ENCODE measurements at places on chromosomes 1 and 21.

GRCh38 chr1:114668373-114668772, 1.5 kb downstream of the DENND2C start:
- no peak for DNase-seq

DNA sequence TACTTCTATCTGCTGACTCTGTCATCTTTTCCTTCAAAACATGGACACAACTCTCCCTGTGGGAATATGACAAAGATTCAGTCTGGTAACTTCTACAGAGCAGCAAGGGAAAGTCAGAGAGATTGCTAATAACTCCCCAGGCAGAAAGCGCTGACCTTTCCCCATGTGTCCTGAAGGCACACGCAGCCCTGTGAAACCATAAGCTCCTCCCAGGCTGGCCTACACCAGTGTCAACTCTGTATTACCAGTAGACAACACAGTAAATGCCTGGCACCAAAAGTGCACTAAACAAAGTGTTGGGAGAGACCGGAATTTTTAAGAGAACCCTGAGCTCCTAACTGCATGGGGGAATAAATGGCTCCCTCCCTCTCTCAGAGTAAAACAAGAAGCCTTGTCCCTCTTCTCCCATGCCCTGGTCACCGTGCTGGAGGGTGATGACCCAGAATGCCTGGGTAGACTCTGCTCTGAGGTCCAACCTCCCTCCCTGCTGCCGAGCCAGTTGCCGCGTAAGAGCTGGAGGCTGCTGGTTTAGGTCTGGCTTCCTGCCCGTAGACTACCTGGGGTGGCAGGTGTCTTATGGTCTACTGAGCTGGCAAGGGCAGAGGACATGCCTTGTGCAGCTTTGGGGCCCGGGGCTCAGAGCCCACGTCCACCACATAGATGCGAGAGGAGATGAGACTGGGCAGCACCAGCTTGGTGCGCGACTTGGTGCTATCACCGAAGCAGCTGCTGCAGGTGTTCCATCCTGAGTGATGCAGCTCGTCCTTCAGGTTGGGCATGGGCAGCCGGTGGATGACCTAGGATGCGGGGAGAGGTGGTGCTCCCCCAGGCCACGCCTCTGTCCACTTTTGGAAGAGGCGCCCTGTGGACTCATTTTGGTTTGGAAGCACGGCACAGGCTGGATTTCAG, 3.9 kb downstream of the SELENBP1 start:
- DNase-seq = no peak

DNA sequence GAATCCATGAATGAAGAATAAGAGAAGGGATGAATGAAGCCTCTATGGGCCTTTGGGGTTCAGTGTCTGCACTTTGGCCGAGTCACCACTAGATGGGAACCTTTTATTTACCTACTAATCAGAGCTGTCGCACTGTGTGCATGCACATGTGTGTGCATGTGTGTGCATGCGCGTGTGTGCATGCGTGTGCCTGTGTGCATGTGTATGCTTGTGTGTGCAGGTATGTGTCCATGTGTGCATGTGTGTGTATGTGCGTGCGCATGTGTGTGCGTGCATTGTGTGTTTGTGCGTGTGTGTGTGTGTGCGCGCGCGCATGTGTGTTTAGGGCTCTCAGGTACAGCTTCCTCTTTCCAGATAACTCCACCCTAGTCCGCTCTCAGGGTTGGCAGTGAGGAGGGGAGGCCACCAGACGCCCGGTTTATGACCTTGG, 20.4 kb upstream of the UBXN10 start:
- no peak for DNase-seq

DNA sequence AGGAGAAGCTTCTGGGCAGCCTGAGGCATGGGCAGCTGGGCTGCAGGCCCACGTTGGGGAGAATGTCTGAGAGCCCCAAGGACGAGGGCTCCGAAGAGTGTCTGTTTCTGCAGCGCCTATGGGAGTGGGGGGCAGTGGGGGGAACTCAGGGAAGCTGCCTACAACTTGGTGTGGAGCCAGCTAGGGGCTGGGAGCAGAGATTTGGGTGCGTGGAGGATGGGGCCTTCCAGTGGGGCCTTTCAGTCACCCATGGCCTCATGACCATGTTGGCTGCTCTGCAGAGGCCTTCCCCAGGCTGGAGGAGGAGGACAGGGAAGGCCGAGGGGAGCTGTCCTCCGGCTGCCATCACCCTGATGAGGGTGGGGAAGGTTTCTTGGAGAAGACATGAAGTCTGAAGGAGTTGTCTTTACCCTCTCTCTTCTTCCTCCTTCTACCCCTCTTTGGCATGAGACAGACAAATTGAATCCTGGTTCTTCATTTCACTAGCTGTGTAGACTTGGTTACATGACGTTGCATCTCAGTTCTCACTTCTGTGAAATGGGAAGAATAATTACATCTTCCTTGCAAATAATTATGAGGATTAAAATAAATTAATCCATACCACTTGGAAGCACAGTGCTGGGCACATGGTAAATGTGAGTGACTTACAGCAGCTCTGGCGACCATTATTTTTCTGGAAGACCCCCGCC, 8.3 kb downstream of the PPFIA4 start:
- no peak for DNase-seq

GRCh38 chr1:67534627-67535065, 104.4 kb upstream of the SERBP1 start:
- DNase-seq = no peak

DNA sequence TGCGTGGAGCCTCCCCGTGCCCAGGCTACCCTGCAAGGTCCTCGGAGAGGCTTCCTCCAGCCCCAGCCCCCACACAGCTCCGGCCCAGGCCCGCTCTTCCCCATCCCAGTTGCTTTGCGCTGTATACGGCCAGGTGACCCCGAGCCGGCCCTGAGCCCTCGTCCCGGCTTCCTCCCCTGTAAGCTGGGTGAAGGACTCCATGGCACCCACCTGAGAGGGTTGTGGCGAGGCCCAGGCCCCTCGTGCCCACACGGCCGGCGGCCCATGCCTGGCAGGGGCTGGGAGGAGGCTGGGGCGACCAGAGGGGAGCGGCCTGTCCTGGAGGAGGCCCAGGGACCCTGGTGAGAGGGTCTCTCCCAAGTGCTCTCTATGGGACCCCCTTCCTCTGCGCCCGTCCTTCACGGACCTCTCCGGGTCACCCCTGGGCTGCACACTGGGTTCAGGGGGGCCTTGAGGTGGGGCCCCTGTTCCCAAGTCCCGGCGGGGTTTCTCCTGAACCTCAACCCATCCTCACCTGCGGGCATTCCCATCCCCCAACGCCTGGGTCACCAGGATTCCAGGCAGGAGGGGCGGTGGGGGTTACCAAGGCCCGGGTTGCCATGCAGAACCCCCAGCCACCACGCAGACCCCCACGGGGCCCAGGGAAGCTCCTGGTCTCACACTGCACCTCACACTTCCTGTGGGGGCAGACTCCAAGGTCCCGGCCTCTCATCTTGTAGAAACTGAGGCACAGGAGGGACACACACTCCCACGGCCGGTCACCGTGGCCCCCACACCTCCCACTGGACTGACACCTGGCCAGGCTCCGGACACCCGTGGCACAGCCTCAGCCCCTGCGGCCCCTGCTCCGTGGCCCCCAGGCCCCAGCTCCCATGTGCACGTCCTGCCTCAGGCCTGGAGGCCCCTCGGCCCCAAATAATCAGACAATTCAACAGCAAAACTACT, 25.2 kb downstream of the COL6A1 start:
- no peak for DNase-seq

DNA sequence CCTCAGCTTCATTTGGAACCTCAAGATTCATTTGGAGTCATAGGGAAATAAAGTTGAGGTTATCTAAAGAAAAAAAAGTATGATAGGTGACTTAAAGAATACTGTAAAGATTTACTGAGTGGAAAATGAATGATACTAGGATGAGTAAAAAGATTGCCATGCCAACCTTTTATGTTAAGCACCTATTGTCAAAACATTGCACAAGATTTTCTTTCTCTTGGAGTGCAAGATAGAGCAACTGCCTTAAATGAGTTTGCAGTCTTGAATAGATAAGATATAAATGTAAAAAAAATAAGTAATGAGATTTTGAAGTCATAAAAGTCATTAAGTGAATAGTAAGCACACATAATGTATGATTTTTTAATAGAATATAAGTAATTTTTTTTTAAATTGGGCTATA, 5.1 kb upstream of the ANGPTL1 start:
- no peak for DNase-seq

GRCh38 chr1:235739631-235740030, 90.0 kb upstream of the GNG4 start:
- no peak for DNase-seq

DNA sequence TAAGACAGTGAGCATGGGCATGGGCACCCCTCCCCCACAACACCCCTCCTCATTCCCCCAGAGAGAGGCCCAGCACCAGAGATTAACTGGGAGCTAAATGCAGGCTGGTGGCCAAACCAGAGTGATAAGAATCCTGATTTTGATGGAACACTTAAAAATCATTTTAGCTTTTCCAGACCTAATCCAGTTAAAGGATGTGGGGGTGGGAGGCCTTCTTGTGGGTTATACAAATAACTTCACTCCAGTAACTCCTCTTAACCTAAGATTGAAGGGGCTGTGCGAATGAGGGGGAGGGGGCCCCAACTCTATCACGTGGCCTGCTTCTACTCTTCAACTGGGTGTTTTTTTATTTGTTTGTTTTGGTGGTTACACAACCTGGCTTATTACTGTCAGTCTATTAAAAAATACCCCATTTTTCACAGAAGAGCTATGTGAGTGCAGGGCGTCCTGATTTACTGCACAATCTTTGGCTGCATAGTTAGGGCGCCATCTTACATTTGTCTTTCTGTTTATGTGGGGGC, 398.1 kb upstream of the LYPLAL1 start:
- DNase-seq = no peak

- no peak for DNase-seq
These were observed 127.7 kb downstream of the SPATA46 start for GRCh38 chr1:162248854-162249535.

- no peak for DNase-seq
These were observed 43.2 kb upstream of the ACTL8 start for GRCh38 chr1:17711941-17712340.

DNA sequence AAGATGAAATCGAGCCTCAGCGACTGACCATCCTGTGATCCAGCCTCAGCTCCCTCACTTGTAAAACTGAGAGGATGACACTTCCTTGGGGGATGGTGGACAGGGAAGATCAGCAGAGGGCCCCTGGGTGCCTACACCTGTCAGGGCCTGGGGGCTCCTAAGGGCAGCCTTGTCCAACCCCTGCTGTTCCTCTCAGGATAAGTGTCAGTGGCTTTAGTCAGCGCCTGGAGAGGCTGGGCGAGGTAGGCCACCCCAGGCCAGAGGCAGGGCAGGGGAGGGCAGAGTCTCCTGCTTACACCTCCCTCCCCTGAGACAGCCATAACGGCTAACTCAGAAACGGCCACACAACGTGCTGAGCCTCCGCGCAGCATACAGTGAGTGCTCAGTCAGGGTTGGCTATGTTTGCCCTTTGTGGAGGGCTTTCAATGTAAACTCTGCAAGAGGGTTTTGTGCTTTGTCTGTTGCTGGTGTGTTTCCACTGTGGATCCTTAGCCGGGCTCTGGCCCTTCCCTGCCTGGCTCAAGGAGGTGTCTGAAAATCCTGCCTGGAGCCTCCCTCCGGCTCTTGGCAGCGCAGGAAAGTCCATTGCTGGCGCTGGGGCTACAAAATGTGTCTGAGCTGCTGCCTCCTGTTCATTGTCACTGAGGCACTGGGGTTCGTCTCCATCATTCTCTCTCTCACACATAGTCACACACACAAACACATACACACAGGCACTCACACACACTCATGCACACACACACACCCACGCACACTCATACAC, 588.4 kb downstream of the PTPRU start:
- no peak for DNase-seq

DNA sequence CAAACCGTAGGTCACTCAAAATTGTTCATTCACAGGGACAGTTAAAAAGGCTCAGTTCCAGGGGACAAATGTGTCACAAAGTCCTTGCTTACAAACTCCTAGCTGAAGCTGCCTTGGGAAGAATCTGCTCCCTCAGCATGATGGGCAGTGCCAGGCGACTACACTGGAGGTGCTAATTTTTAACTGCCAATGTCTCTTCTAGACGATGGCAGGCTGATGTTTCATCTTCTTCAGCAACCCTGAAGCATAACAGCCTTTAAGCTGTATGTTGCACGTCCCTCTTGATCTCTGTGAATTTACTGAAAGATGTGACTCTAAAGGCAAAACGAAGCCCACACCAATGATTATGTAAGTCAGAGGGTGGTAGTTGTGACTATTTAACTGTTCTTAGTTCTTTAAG, 11.3 kb downstream of the COA7 start:
- no peak for DNase-seq

- no peak for DNase-seq
These were observed 27.7 kb downstream of the MYOG start for GRCh38 chr1:203057911-203058675.

DNA sequence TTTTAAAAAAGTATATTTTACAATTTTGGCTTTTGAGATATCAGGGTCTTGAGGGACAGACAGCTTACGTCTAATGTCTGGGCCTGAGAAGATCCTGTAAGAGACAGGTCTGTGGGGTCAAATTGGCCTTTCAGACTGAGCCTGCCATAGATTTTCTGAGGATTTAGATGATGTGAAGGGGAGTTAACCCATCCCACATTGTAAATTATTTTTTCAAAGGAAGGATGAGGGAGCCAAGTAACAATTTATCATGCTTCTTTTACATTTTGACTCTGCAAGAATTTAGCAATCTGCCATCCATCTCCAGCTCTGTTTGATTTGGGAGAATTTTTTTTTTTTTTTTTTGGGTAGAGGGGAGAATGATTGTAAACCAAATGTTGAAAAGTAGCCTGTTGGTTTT, 160.9 kb downstream of the ROR1 start:
- no peak for DNase-seq

- no peak for DNase-seq
These were observed 22.9 kb downstream of the SMAP2 start for GRCh38 chr1:40396420-40396819.

- DNase-seq = no peak
These were observed 15.9 kb downstream of the LRRC8B start for GRCh38 chr1:89540406-89540970.

DNA sequence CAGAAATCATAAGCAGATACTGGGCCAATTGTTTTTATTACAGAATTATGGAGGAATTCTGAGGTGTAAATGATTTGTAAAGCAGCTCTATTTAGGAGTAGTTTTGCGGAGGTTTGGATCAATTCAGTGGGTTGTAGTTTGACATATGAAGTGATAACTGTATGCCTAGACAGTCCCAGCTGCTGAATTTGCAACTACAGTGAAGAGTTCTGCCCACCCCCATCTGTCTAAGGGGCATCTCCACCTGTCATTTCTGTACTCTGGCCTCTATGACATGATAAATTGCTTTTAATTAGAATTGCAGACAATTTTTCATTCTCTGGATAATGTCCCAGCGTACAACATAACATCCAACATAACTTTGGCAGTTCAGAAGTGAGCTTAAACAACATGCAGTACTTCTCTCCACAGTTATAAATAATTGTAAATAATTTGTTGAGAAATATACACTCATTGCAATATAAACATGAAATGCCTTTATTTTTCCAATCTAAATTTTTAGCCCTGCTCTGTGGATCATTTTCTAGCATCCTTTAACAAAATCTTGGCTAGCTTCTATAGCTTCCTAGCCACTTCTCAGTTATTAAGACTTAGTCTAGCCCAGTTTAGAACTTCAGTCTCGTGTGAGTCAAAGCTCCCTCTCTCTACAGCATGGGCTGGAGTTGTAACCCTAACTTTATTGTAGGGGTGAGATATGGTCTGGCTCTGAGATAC, 52.3 kb downstream of the PDE4B start:
- no peak for DNase-seq

Measured in NCI-H1436 treated with DMSO at 0.1 percent for 48 hours (cell line).